ENCODE measurements at places on chromosomes 1 and 21. TPM values are rescaled to one million over a fixed set of nuclear protein-coding genes. Genes with fewer than 3 reads are reported as not detected.
A peak's percentile ranks its signal among the peaks of the same experiment; 100 is the strongest.

GRCh38 chr1:167371030-167371429 lies 147.3 kb downstream of the CD247 start:
- no peak overlapping the region for H3K27ac ChIP-seq
- no peaks in the 10 kb centered on the region for H3K27me3 ChIP-seq
- no peak for DNase-seq
- no peaks in the 10 kb centered on the region for H3K4me1 ChIP-seq
- peaks cover 70% of the 10 kb centered on the region for H3K36me3 ChIP-seq

DNA sequence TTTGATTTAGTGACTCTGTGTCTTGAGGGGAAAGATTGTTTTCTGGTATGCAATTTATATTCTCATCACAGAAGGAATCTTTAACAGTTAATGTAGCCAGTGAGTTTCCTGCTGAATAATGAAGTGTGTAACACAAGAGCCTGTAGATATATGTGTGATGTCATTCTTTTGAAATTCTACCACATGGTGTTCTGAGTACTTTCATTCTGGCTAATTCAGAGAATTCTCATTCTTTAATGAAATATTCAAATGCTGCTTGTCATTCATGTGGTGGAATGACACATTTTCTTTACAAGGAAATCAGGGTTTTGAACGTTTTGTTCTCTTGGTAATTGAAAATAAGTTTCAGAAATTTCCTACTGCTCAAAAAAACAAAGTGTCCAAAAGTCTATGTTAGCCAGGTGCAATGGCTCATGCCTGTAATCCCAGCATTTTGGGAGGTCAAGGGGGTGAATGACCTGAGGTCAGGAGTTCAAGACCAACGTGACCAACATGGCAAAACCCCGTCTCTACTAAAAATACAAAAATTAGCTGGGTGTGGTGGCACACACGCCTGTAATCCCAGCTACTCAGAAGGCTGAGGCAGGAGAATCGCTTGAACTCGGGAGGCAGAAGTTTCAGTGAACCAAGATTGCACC lies 79.6 kb downstream of the MAP3K21 start:
- H3K4me3 ChIP-seq: no peak overlapping the region
- H3K36me3 ChIP-seq: no peaks in the 10 kb centered on the region
- DNase-seq: no peak
- H3K4me1 ChIP-seq: no peaks in the 10 kb centered on the region

- H3K27ac ChIP-seq: no peak overlapping the region
- H3K27me3 ChIP-seq: peaks cover 2% of the 10 kb centered on the region
- peaks cover 6% of the 10 kb centered on the region for H3K4me1 ChIP-seq
Observed at GRCh38 chr1:182169203-182169602, 107.7 kb upstream of the ZNF648 start.

DNA sequence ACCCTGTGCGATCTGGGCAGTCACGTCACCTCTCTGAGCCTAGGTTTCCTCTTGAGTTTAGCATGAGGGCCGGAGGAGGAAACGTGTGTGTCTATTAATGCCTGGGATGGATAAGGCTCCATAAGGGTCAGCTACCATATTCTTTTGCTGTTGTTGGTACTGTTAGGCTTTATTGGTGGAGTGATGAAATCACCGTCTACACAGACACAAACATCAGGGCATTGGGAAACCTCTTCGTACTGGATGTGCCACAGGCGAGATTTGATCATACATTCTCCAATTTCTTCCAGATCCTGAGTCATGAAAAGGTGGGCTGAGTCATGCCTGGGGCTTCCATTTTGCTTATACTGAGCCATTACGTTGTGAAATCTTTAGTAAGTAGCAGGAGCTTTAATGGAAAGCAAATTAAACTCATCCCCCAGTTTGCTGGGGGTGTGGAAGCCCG lies 24.9 kb upstream of the GRHL3 start:
- no peaks in the 10 kb centered on the region for H3K4me1 ChIP-seq
- no peak overlapping the region for H3K4me3 ChIP-seq
- H3K36me3 ChIP-seq: no peaks in the 10 kb centered on the region

Gene SYCP1
- not detected for total RNA-seq

DNA sequence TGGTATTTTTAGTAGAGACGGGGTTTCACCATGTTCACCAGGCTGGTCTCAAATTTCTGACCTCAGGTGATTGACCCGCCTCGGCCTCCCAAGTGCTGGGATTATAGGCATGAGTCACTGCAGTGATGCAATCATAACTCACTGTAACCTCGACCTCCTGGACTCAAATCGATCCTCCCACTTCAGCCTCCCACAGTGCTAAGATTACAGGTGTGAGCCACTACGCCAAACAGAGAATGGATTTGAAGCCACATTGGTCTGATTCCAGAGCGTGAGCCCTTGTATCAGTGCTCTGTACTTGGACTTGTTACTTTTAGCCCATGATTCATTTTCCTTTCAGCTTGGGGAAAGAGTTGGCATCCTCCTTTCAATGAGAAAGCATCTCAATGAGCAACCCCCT lies 14.9 kb upstream of the ZNF683 start:
- no peak overlapping the region for H3K27ac ChIP-seq
- H3K4me3 ChIP-seq: no peak overlapping the region
- no peaks in the 10 kb centered on the region for H3K36me3 ChIP-seq
- peaks cover 16% of the 10 kb centered on the region for H3K27me3 ChIP-seq

Gene DMBX1
- total RNA-seq: not detected

DNA sequence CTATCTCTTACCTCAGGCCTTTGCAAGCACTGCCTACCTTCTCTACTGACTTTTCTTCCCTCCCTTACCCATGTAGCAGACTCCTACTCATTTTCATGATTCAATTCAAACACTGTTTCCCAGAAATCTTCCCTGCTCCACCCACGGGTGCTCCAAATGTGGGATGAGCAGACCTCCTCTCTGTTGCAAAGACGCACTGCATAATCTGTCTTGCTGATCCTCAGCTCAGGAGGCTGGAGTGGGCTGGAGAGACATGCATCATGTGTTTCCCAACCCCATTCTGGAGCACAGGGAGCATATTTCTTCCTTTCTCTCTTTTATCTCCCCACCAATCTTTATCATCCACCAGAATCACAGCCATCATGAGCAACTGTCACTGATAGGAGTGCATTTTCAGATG lies 459.9 kb upstream of the NFIA start:
- H3K27ac ChIP-seq: no peak overlapping the region
- H3K4me3 ChIP-seq: no peak overlapping the region
- DNase-seq: no peak
- H3K4me1 ChIP-seq: no peaks in the 10 kb centered on the region
- no peaks in the 10 kb centered on the region for H3K36me3 ChIP-seq

Gene NTMT2
- total RNA-seq: not detected

Gene GJB4
- not detected for total RNA-seq

DNA sequence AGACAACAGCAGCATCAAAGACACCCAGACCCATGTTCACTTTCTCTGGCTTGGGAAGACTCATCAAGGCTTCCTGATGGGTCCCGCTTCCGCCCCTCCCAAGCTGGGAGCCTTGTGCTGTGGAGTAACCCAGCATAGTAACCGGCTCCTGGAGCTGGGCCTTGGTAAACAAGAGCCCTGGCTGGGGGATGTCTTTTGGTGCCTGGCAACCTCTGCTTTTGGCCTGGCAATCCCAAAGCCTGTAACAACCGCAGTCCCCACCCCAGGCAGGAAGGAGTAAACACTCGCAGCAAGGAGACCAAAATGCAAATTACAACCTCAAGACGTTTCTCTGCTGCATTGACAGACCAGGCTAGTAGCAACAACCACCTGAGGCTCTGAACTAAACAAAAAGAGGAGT lies 16.9 kb upstream of the THRAP3 start:
- no peaks in the 10 kb centered on the region for H3K27me3 ChIP-seq
- DNase-seq: no peak
- no peaks in the 10 kb centered on the region for H3K36me3 ChIP-seq
- H3K4me3 ChIP-seq: no peak overlapping the region
- H3K27ac ChIP-seq: no peak overlapping the region
- H3K4me1 ChIP-seq: peaks cover 11% of the 10 kb centered on the region

- no peak overlapping the region for H3K27ac ChIP-seq
- no peak overlapping the region for H3K4me3 ChIP-seq
- H3K4me1 ChIP-seq: no peaks in the 10 kb centered on the region
- H3K36me3 ChIP-seq: no peaks in the 10 kb centered on the region
- H3K27me3 ChIP-seq: peaks cover 5% of the 10 kb centered on the region
Observed at GRCh38 chr21:38293113-38293512, 36.3 kb downstream of the KCNJ15 start.

GRCh38 chr1:15246960-15247614 lies at the start of gene FHAD1:
FHAD1 (plus strand) TSS chr1:15247223; CDS start chr1:15251785, 4,562 bp downstream.
- H3K4me1 ChIP-seq: peaks cover 3% of the 10 kb centered on the region
- peak within 1 kb of the TSS; percentile 42 for H3K4me3 ChIP-seq
- no peak for DNase-seq
- peaks cover 50% of the 10 kb centered on the region for H3K27me3 ChIP-seq

DNA sequence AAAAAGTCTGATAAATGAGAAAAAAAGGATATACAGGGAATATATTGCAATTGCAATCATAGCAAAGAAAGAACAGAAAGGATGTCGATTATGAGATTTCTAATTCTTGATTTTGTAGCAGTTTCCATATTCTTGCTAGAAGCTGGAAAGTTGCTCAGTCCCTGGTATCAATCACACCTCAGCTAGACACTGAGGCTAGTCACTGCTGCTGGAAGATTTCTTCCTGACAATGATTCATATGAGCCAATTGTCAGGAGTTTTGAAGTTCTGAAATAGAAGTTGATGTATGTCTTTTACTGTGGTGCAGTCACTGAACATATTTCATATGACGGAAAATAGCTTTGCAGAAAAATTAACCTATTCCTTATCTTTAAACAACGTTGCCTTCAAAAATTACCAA lies 208.4 kb upstream of the C1orf105 start:
- H3K27ac ChIP-seq: no peak overlapping the region
- no peaks in the 10 kb centered on the region for H3K27me3 ChIP-seq
- H3K4me3 ChIP-seq: no peak overlapping the region

GRCh38 chr1:1889090-1889750 lies 1.7 kb downstream of the GNB1 start:
- H3K4me1 ChIP-seq: peaks cover 53% of the 10 kb centered on the region
- no peaks in the 10 kb centered on the region for H3K27me3 ChIP-seq
- peaks cover 15% of the 10 kb centered on the region for H3K36me3 ChIP-seq
- peak overlapping the region; percentile 75 for H3K27ac ChIP-seq
- DNase-seq: no peak

DNA sequence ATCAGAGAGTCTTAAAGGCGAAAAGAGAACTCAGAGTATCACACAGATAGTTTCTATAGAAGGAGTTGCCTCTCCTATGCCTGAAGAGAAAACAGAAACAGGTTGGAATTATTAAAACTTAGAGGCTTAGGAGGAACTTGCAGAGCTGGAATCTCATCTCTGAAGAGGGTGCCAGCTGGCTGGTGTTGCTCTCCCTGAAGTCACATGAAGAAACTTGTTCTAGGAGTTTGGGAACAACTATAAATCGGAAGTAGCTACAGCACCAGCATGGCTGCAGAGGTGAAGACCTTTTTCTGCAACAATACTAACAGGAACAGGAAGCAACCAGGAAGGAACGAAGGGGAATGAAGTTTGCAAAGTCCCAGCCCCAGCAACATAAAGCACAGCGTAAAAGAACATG lies 35.8 kb downstream of the FMO3 start:
- H3K27ac ChIP-seq: no peak overlapping the region
- DNase-seq: no peak
- peaks cover 5% of the 10 kb centered on the region for H3K27me3 ChIP-seq
- H3K4me1 ChIP-seq: no peaks in the 10 kb centered on the region

- peaks cover 19% of the 10 kb centered on the region for H3K4me1 ChIP-seq
- peaks cover 32% of the 10 kb centered on the region for H3K27me3 ChIP-seq
- H3K4me3 ChIP-seq: no peak overlapping the region
- DNase-seq: no peak
- no peaks in the 10 kb centered on the region for H3K36me3 ChIP-seq
- peak overlapping the region; percentile 18 for H3K27ac ChIP-seq
Observed at GRCh38 chr1:20380616-20381035, 90.0 kb downstream of the VWA5B1 start.

Gene GPA33
- total RNA-seq: not detected

- H3K36me3 ChIP-seq: no peaks in the 10 kb centered on the region
- peaks cover 21% of the 10 kb centered on the region for H3K4me1 ChIP-seq
- peak overlapping the region; percentile 4 for H3K27ac ChIP-seq
Observed at GRCh38 chr21:24895885-24896734, 711.2 kb downstream of the MRPL39 start.

GRCh38 chr1:212537610-212538009 lies 71.0 kb upstream of the ATF3 start:
- peaks cover 8% of the 10 kb centered on the region for H3K4me1 ChIP-seq
- H3K27ac ChIP-seq: no peak overlapping the region
- H3K27me3 ChIP-seq: peaks cover 13% of the 10 kb centered on the region
- H3K36me3 ChIP-seq: no peaks in the 10 kb centered on the region
- no peak for DNase-seq

- H3K36me3 ChIP-seq: peaks cover 61% of the 10 kb centered on the region
- H3K27me3 ChIP-seq: no peaks in the 10 kb centered on the region
- H3K4me1 ChIP-seq: peaks cover 9% of the 10 kb centered on the region
- H3K4me3 ChIP-seq: no peak overlapping the region
- no peak for DNase-seq
- H3K27ac ChIP-seq: no peak overlapping the region
Observed at GRCh38 chr1:96808191-96808590, 86.6 kb downstream of the PTBP2 start.

DNA sequence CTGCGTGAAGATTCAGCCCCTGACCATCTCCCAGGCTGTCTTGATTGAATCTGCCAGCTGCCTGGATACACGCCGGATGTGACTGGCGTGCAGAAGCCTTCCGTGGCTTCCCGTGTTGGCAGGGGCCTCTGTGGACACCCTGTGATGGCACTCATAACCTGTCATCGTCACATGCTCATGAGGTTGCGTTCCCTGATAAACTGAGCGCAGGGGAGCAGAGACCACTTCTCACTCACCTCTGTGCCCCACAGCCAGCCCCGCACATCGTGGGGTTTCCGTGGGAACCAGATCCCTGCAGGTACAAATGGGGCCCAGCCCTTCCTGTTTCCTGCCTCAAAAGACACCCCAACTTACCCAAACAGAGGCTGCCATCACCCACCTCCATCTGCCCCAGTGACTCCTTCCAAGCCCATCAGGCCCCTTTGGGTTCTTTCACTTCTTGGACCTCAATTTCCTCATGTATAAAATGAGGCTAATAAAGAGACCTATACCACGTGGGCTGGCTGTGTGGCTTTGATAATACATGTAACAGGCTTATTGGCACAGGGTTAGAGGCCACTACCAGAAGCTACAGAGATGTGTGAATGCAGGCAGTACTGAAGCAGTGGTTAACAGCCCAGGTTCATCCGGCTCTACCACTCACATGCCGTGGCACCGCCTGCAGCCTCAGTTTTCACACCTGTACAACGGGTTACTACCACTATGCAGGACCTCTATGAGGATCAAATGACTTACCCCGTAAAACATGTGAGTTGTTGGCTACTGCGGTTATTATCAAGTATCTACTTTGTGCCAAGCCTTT lies 23.6 kb downstream of the HTR6 start:
- DNase-seq: no peak
- H3K27ac ChIP-seq: no peak overlapping the region
- H3K36me3 ChIP-seq: peaks cover 65% of the 10 kb centered on the region
- no peaks in the 10 kb centered on the region for H3K4me1 ChIP-seq
- no peaks in the 10 kb centered on the region for H3K27me3 ChIP-seq

DNA sequence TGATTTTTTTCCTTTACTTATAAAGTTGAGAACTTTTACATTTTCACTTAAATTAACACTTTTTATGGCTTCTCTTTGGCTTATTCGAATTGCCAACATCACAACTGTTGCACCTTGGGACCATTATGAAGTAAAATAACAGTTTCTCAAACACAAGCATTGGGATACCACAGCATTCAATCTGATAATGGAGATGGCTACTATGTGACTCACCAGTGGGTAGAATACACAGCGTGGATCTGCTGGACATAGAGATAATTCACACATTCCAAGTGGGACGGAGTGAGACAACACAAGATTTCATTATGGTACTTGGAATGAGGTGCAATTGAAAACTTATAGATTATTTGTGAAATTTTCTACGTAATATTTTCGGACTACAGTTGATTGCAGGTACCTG lies 68.0 kb downstream of the ADAMTS1 start:
- H3K4me3 ChIP-seq: no peak overlapping the region
- H3K4me1 ChIP-seq: no peaks in the 10 kb centered on the region
- no peak overlapping the region for H3K27ac ChIP-seq
- no peaks in the 10 kb centered on the region for H3K27me3 ChIP-seq
- H3K36me3 ChIP-seq: no peaks in the 10 kb centered on the region

All from activated B cell treated with CpG ODN at 0.5 μM for 24 hours (primary cell).